ENCODE measurements at places on chromosomes 1 and 21.

DNA sequence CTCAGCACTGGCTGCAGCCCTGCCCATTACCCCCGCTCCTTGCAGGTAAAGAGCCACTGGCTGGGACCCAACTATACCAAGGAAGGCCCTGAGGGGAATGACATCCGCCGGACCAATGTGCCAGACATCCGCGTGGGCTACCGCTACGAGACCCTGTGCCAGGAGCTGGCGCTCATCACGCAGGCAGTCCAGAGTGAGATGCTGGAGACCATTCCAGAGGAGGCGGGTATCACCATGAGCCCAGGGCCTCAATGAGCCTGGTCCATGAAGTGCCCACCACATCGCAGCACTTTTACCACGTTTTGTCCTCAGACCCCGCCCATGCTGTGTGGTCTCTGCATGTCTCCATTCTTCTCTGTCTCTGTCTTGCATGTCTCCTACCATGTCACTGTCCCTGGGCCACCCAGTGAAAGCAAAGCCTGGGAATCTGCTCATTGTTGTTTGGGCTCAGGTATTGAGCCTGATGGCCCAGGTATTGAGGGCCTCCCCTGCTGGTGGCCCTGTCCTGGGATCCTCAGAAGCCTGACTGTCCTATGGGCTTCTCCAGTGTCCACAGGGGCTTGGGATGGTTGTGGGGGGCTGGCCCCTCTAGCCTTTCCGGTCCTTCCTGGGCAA lies 11.4 kb downstream of the AMPD2 start:
- DNase-seq, result no peak

DNA sequence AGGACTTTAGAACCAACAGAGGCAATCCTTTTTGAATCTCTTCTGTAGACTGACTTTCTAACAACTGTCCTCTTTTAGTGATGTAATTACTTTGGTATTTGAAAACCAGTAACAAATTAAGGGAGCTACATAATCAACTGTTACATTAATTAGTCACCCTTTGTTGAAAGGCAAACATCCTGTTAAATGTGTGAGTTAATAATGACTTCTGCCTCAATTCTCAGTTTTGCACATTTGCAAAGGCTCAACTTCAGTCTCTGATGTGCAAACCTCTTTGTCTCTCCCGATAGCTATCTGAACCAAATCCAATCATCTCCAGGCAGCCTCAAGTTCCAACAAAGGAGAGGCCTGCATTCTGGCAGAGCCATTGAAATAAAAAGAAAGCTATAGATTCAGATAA lies 135.4 kb upstream of the C8B start:
- DNase-seq, result no peak

GRCh38 chr1:226632922-226633351 lies 84.4 kb downstream of the STUM start:
- DNase-seq, result no peak

DNA sequence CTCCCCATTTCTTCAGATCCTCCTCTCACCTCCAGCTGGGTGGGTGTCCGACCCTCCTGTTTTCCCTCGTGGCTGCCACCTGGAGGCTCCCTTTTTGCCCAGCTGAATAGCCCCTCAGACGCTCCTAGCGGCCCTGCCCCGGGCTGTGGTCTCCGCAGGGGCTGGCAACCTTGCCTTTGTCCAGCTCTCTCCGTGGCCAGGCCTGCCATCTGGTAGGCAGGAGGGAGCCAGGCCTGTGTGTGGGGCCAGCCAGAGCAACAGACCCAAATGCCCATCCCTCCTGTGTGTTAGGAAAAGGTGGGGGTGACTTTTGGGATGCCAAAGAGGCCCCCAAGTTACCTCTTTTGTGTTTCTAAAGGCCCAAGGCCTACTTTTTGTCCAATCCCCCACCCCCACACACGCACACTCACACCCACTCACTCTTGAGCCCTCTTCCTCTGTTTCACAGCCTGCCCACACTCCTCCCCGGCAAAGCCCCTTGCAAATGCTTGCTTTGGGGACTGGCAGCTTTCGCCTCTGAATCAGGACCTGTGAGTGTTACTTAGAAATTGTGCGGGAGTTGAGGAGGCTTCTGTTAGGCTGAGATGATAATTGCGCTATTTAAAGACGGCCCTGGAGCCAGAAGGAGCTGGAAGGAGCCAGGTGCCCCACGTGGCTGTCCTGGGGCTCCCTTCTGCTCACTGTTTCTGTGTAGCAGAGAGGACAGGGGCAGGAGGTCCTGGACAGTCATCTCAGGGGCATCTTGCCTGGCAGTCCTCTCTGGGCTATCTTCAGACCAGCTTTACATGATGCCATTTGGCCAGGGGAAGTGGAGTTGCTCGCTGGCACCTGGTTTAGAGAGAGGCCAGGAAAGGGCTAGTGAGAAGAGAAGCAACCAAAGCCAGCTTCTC lies 9.1 kb downstream of the PPFIA4 start:
- no peak for DNase-seq

- DNase-seq, result no peak
These were observed 55.9 kb upstream of the ATP5PO start for GRCh38 chr21:33971492-33972013.

Measured in OCI-M1 (cell line).